Uterus (tissue), 4 donors: ENCODE measurements at places on chromosomes 13 and 19.
A peak's percentile ranks its signal among the peaks of the same experiment; 100 is the strongest.

GRCh38 chr13:113548778-113549621 lies 35.6 kb upstream of the TFDP1 start:
- H3K4me1 ChIP-seq = no peaks in the 10 kb centered on the region
- H3K27me3 ChIP-seq = no peaks in the 10 kb centered on the region
- peak; percentile 44 for DNase-seq
- H3K27ac ChIP-seq = peak overlapping the region; percentile 1
- H3K36me3 ChIP-seq = no peaks in the 10 kb centered on the region
- no peak overlapping the region for H3K4me3 ChIP-seq

DNA sequence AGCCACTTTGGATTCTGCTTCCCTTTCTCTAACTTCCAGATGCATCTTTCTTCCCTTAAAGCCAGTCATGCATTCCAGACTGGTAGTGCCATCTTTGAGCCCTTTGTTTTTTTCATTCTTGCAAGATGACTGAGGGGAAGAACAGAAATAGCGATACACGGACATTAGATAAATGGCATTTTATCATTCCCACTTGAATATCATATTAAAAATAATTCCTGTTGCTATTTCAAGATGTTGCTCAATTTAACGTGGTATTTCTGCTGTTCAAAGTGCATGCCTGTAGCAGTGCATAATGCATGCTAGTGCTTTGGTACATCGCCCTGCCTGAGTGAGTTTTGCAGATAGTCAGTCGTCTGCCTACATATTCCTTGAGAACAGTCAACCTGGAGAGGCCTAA lies 140.6 kb upstream of the FRY start:
- H3K36me3 ChIP-seq = no peaks in the 10 kb centered on the region
- peak overlapping the region; percentile 17 for H3K27ac ChIP-seq
- H3K4me1 ChIP-seq = peaks cover 4% of the 10 kb centered on the region

DNA sequence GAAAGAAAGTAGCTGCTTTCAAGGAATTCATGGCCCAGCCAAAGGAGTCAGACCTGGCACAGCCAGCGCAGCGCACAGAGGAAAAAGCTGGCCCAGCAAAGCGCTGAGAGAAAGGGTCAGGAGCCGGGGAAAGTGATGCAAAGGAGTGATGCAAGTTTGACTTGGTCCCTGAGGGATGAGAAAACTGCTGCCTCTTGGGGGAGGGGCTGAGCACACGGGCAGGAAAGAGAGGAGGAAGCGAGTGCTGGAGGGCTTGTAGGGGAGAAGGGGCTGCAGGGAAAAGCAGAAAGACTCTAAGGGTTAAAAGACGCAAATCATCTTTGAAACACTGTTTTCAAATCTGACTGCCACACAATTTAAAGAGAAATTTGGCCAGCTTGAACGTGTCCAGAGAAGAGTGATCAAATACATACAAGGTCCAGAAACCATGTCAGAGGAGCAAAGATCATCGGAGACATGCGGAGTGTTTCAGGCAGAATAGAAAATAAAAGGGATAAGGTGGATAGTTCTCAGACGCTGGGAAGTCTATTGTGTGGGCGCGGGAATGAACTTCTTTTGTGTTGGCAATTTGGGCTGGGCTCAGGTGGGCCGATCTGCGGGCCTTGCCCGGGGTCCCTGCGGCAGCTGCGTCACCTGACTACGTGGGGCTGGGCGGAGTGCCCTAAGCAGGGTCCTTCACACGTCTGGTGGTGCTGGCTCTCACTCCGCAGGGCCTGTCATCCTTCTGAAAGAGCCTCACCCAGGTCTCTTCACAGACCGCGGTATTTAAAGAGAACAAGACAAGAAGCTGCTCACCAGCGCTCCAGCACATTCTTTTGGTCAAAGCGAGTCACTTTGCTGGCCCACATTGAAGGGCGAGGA lies 18.1 kb downstream of the N4BP2L1 start:
- H3K27me3 ChIP-seq = no peaks in the 10 kb centered on the region
- H3K27ac ChIP-seq = peak overlapping the region; percentile 58
- H3K4me1 ChIP-seq = no peaks in the 10 kb centered on the region
- H3K4me3 ChIP-seq = no peak overlapping the region
- peak; percentile 59 for DNase-seq
- H3K36me3 ChIP-seq = no peaks in the 10 kb centered on the region

DNA sequence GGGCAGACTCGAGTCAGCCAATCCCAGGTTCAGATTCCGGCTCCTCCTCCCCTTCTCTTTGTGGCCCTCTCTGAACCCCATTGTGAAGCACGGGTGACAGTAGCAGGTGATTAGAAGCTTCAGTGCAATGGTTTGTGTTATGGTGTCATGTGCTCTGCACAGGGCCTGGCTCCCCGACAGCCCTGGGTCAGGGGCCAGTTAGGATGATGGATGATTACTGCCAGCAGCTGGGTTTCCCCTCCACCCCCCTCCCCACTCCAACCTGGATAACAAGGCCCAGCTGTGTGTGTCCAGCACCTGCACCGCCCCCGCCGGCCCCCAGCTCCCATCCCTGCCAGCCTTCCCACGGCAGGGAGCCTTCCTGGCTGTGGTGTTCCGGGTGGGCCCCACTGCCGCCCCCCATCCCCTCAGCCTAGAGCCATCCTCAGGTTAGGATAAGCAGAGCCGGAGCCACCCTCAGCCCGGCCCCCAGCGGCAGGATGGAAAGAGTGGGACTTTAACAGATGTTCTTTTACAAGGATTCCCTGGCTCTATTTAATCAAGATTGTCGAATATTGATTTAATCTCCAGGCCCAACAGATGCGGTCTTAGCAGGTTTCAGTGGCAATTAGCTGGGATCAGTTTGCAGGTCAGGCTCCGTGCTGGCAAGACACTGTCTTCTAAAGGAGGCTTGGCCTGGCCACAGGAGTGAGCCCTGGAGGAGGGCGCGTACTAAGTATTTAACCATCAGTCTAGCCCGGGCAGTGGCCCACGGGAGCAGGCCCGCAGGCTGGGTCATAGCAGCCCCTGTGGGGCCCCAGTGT lies 156.2 kb downstream of the SIPA1L3 start:
- no peaks in the 10 kb centered on the region for H3K4me1 ChIP-seq
- no peak overlapping the region for H3K4me3 ChIP-seq
- H3K27me3 ChIP-seq = no peaks in the 10 kb centered on the region

DNA sequence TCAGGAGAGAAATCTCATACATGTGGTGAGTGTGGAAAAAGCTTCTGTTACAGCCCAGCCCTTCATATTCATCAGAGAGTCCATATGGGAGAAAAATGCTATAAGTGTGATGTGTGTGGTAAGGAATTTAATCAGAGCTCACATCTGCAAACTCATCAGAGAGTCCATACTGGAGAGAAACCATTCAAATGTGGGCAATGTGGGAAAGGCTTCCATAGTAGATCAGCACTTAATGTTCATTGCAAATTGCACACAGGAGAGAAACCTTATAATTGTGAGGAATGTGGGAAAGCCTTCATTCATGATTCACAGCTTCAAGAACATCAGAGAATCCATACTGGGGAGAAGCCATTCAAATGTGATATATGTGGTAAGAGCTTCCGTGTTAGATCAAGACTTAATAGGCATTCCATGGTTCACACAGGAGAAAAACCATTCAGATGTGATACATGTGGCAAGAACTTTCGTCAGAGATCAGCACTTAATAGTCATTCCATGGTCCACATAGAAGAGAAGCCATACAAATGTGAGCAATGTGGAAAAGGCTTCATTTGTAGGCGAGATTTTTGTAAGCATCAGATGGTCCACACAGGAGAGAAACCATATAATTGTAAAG lies 15.2 kb downstream of the ZNF221 start:
- H3K36me3 ChIP-seq = peaks cover 3% of the 10 kb centered on the region
- no peak overlapping the region for H3K27ac ChIP-seq
- no peaks in the 10 kb centered on the region for H3K4me1 ChIP-seq
- H3K27me3 ChIP-seq = no peaks in the 10 kb centered on the region
- H3K4me3 ChIP-seq = no peak overlapping the region

DNA sequence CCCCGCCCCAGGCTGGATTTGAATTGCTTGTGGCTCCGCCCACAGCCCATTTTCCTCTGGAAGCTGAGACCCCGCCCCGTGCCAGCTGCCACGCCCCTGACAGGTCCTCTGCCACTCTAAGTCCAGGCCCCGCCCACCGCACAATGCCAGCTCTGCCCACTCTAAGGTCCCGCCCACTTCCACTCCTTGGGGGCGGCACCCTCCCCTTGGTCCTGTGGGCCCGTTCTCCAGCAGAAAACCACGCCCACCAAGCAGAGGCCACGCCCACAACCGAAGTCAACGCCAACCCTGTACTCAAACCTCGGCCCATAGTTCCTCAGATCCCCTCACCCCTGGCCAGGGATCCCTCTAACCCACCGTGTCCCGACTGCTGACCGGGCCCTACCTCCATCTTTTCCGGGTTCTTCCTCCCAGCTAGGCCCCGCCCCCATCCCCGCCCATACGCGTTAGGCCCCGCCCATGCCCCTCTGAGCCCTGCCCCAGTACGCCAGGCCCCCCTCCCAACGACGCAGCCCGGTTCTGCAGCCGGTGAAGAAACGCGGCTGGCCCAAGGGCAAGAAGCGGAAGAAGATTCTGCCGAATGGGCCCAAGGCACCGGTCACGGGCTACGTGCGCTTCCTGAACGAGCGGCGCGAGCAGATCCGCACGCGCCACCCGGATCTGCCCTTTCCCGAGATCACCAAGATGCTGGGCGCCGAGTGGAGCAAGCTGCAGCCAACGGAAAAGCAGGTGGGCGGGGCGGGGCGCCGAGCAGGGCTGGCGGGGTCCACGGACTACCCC lies 1.3 kb downstream of the HMG20B start:
- H3K36me3 ChIP-seq = no peaks in the 10 kb centered on the region
- H3K4me3 ChIP-seq = peak overlapping the region; percentile 89
- DNase-seq = peak; percentile 77
- H3K4me1 ChIP-seq = peaks cover 12% of the 10 kb centered on the region
- H3K27me3 ChIP-seq = no peaks in the 10 kb centered on the region
- no peak overlapping the region for H3K27ac ChIP-seq

- DNase-seq = no peak
- no peaks in the 10 kb centered on the region for H3K27me3 ChIP-seq
- H3K4me3 ChIP-seq = no peak overlapping the region
Observed at GRCh38 chr13:32247887-32248286, 67.3 kb downstream of the ZAR1L start.
